Stimulated activated naive CD4-positive, alpha-beta T cell treated with Interleukin-2 at 50 U/mL for 16 hours (primary cell): ENCODE measurements at places on chromosomes 5 and 9.
A peak's percentile ranks its signal among the peaks of the same experiment; 100 is the strongest.

DNA sequence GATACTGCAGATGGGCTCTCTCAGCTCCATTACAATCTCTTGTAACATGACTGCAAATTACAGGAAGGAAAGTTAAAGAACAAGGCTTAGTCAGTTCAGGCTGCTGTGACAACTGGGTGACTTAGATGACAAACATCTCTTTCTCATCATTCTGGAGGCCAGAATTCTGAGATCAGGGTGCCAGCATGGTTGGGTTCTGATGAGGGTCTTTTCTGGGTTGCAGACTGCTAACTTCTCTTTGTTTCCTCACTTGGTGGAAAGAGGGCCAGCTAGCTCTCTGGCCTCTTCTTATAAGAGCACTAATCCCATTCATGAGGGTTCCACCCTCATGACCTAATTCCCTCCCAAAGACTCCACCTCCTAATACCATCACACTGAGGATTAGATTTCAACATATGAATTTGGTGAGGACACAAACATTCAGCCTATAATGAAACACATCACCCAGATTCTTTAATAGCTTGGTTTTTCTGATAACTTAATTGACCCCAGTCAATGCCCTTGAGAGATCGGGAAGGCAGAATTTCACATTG is 73.6 kb upstream of the MAMDC2 start:
- DNase-seq: no peak

GRCh38 chr5:158297002-158297527 is 438.1 kb upstream of the CLINT1 start:
- DNase-seq: no peak

DNA sequence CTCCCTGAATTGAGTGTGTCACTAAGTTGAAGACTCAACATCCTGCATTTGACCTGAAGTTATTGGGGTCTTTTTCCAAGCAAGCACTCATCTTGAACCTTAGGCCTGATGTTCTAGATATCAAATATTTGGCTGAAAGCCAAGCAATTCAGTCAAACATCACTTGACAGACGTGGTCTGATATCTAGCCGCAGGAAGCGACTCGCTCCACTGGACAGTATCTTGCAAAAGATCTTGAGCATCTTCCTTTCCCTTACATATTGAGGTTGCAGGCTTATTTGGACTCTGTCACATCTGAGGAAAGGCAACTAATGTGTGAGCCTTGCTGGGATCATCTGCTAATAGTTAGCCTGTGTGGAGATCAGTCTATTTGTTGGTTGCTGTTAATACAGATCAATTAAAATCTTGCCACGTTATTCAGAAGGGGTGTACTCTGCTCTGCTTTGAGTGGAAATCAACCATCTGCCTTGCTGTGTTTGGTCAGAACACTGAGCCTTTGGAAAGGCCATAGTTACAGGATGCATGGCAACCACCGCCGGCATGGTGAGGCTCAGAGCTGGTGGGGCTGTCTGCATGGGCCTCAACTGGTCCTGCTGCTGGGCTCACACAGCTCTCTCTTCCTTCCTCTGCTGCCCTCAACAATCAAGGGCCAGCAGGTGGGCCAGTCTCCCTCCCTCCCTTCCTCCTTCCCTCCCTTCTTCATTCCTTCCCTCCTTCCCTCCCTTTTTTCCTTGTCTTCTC is 166.9 kb upstream of the KLF9 start:
- DNase-seq: no peak

GRCh38 chr5:136018814-136019783 is 9.7 kb upstream of the TGFBI start:
- no peak for DNase-seq

GRCh38 chr9:114538241-114538640 is 33.0 kb upstream of the WHRN start:
- DNase-seq: no peak

DNA sequence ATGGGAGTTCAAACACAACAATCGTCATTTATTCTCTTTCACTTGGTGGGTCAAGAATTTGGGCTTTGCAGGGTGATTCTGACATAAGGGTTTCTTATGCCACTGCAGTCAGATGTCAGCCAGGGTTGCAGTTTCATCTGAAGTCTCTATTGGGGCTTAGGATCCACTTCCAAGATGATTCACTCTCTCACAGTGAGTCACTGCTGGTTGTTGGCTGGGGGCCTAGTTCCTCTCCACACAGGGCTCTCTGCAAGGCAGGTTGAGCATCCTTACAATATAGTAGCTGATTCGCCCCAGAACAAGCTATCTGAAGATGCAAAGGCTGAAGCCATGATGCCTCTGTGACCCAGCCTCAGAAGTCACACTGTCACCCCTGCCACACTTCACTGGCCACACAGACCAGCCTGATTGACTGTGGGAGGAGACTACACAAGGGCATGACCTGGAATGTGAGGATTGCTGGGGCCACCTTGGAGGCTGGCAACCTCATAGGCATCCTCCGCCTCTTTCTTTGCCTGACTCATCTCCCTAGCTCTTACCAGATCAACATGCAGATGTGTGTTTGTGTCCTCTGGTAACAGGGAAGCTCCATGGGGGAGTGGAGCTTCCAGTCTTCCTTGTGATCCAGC is 4.5 kb upstream of the CARD19 start:
- DNase-seq: peak; percentile 56

DNA sequence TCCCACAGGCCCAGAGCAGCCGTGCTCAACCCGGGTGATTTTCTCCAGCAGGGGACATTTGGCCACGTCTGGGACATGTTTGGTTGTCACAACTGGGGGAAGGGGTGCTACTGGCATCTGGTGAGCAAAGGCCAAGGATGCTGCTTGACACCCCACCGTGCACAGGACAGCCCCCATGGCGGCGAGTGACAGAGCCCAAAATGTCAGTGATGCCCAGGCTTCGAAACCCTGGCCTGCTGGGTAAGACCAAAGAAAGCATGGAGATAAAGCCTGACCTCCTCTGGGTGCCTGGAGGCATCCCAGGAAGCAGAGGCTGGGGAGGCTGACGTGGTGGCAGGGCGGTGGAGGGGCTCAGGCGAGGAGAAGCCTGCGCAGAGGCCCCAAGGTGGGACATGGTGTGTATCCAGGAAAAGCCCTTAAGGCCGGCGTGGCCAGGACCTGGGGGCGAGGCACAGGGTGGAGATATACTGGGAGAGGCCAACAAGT is 66.4 kb downstream of the ZNF354C start:
- no peak for DNase-seq

DNA sequence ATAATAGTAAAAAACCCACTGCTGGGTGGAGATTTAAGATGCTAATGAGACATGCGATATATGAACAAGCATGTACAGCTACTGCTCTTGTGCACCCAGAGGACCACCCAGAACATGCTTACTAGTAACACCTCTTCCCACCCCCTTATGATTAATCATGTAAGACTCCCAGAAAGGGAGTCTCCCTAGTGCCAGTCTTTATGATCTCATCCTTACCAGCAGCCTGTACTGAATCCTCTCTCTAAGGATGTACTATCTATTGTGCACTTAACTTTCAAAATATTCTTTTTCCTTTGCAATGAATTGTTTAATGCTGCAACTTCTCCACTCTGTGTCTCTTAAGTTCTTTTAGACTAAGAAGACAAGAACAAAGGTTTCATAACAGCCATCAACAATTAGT is 9.1 kb upstream of the MAT2B start:
- no peak for DNase-seq
